ENCODE measurements at places on chromosomes 4 and X.

DNA sequence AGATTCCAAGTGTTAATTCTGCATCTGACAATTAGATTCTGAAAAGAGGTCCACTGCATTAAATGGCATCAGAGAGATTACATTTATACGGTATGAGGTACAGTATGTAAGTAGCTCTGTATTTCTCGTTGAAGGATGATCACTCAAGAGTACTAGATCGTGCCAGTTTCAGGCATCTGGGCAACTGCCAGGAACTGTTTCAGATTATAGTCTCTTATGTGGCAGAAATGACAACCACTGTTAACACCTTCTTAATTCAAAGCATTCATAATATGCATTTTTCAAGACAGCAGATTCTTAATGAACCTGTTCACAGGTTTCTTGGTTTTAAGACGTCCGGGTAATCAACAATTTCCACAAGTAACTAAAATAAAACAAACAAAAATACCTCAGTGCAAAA, 1.6 kb downstream of the ANKRD50 start:
- no peak for DNase-seq

GRCh38 chrX:130770615-130771014, 132.4 kb downstream of the ENOX2 start:
- no peak for DNase-seq

DNA sequence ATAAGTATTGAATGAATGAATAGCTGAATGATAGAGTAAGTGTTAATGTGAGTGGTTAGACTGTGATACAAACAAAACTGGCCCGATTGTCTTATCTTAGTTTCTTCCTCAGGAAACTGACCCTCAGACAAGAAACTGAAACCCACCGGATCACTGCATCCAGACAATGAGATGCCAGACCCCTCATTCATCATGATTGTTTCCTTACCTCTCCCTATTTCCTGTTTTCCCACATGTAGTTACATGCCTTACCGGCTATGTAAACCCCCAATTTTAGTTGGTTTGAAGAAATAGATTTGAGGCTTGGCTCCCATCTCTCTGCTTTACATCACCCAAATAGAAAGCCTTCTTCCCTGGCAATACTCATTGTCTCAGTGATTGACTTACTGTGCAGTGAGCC, 218.9 kb upstream of the PPP1R2C start:
- DNase-seq, result no peak

GRCh38 chrX:150450519-150451177, 87.5 kb downstream of the MAMLD1 start:
- no peak for DNase-seq

- DNase-seq, result no peak
Observed at GRCh38 chr4:53653484-53654053, 62.3 kb upstream of the LNX1 start.

All from CD4-positive, alpha-beta T cell treated with Interleukin-17A for 1 hour (primary cell).